Cortex of kidney (tissue), 1 donor: ENCODE measurements at places on chromosomes 2 and 18.

DNA sequence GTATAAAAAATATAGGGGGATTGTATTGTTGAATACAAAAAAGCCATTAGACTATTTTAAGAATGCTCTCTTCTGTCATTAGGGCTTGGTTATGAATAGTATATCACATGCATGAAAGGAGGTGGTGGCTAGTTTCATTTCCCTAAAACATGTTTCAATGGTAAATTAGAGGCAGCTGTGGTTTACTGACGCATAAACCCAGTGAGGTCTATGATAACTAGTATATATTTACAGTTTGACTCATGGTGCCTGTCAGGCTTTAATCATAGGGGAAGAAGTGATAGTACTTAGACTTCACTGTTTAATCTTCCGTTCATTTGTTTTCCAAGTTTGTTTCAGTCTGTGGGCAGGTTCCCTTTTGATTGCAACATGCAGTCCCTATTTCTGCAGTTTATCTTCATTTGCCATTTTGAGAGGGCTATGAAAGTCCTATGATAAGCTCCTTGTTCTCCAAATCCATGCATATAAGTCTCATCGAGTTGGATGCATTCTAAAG is 55.1 kb upstream of the MAP4K3 start:
- no peak for DNase-seq

- DNase-seq, result no peak
These were observed 43.8 kb downstream of the CDH19 start for GRCh38 chr18:66560094-66560493.

- no peak for DNase-seq
These were observed 22.2 kb upstream of the ITSN2 start for GRCh38 chr2:24382363-24383073.

GRCh38 chr2:7766978-7767565 is 849.9 kb downstream of the RNF144A start:
- DNase-seq, result no peak

DNA sequence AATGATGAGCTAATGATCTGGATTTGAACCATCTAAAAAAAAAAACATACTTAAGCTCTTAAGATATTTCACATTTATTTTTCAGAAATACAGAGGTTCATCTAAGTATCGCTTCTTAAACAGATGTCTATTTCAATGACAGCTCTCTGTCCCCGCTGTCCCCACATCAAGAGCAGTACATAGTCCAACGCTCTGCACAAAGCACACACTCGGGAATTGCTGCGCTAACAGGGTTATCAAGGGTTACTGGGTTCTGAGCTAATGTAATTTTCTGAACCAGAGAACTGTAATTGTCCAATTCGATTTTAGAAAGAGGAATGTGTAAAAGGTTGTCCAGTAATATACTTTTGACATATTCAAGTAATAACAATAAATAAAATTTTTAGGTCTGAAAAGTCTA is 58.8 kb upstream of the ST8SIA5 start:
- no peak for DNase-seq
